Adrenal gland (tissue), 19 donors: ENCODE measurements at places on chromosomes 11 and 22. TPM values are rescaled to one million over a fixed set of nuclear protein-coding genes. Genes with fewer than 3 reads are reported as not detected.

NEFH gene
- polyA plus RNA-seq = 11.9 TPM

IL10RA gene
- polyA plus RNA-seq = 10.2 TPM

RASD2 gene
- 10.4 TPM for polyA plus RNA-seq

HIKESHI gene
- polyA plus RNA-seq = 40.2 TPM
